ENCODE measurements at places on chromosomes 1 and 21.

GRCh38 chr1:11764115-11764514 is 2.1 kb downstream of the C1orf167 start:
- no peak for DNase-seq

GRCh38 chr1:64197076-64197475 is 6.3 kb upstream of the UBE2U start:
- DNase-seq = no peak

- DNase-seq = no peak
Observed at GRCh38 chr1:54246116-54246721, 46.3 kb downstream of the MRPL37 start.

GRCh38 chr1:2047749-2048729 is 2.2 kb upstream of the PRKCZ start:
- DNase-seq = no peak

GRCh38 chr1:202498542-202498941 is 150.0 kb downstream of the PPP1R12B start:
- no peak for DNase-seq

GRCh38 chr1:246791303-246791918 is 67.2 kb downstream of the SCCPDH start:
- no peak for DNase-seq

DNA sequence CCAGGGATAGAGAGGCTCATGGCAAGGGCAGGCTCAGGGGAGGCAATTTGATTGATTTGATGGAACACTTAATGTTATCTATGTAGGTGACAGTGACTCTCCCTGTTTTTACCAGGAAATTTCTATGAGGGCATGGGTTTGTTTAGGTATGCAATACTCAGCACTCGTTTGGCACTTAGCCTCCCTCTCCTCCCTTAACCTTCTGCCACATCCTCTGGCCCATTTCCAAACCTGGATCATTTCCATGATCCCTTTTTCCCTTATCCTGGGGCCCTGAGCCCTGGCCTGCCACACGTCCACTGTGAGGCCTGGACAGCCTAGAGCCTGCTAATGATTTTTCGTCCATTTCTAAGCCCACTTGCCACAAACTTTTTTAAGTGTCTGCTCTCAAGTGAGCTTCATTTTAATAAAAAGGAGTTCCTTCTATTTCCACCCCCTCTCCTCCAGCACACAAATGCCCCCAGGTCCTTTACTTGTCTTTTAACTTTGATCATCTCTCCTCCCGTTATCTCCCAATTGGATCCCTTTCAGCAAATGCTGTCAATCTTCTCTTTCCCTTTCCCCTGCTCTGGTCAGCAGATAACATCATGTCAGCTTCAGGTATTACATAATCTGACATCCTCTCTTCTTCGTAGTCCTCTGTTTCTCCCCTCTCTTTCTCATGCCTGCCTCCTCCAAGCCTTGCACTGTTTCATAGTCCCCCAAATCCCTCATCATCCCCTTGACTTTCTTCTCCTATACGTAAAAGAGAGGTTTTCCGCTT is 37.8 kb upstream of the GADD45A start:
- no peak for DNase-seq
